ENCODE measurements at places on chromosomes 1 and 21.

DNA sequence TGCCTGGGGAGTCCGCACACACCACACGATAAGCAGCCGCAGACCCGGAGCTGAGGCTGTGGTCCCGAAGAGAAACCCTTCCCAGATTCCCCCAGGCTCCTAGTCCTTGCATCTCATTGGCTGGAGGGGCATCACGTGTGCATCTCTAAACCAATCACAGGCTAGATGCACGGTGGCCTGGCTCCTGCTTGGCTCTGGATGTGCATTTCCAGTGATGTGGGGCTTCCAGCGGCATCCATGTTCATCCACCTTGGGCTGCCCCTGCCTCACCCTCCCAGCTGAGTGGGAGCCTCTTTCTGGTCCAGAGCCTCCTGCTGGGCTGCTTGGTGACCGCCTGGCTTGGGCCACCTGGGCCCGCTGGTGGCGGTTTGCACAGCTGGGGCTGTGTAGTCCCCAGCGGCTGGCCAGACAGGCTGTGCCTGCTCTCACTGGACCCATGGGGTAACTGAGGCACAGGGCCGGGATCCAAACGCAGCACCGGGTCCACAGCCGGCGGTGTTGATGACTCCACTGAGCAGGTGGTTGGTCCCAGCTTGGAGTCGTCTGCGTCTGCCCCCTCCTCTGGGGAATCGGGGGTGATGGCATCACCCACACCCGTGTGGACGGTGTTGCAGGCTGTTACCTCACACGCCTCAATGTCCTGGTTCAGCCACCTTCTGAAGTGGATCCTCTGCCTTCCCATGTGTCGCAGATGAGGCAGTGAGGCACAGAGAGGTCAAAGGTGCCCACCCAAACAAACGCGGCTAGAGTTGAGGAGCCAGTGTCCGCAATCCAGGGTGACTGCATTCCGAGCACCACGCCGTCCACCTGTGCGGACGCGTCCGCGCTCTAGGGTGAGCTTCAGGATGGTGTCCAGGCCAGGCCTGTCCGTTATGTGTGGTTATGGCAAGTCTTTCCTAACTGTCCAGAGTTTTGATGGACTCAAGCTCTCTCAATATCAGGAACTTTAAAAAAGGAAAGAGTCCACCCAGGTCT lies 41.3 kb downstream of the COL6A1 start:
- no peak for DNase-seq

DNA sequence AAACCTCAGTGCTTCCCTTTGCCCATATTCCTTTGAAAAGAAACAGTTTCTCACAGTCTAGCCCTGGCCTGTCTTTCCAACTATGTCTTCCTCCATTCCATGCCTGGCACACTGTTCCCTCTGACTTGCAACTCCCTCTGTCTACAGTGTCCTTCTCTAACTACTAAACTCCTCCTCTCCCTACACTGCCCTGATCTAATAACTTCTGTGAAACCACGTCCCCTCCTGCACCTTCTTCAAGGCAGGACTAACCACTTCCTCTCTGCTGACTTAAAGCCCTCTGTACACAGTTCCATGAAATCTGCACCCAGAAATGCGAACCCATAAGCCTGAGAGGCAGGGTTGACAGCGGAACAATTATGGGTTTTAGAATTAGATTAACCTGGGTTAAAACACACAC lies 62.2 kb upstream of the ATP1B1 start:
- DNase-seq = no peak

- no peak for DNase-seq
Observed at GRCh38 chr1:245684166-245684565, 529.4 kb downstream of the KIF26B start.

DNA sequence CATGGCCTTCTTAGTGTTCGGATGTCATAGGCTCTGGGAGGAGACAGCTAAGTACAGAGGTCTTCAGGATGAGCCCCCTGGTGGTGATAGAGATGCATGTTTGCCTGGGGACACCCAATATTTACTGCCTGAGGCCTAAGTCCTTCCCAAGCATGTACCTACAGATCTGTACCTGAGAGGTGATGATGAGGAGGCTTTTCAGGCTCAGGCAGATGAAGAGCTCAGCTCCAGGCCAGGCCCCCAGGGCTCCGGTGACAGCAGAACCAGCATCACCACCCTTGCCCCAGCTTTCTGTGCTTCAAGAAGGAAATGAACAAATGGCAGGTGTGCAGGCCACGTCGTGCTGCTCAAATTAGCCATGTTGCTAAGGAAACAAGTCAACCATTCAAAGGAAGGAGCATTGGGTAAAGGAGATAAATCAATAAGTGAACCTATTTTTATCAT lies 21.1 kb downstream of the CACNA1E start:
- DNase-seq = no peak

DNA sequence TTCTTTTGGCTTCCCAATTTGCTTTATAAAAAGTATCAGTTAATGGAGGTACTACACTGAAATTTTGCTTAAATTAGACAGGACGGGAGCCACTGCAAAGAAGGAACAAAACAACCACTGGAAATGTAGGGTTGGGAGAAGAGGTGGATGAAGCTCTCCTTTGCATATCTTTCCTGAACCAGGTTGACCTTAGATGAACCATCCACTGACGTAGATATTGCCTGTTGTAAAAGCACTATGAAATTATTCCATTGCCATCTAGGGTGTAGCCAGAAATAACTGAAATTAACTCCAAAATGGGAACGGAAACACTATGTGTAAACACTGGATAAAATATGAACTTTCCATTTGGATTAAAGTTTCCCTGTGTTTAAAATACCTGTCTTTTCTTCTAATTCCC lies 1.2 kb upstream of the ABL2 start:
- no peak for DNase-seq

DNA sequence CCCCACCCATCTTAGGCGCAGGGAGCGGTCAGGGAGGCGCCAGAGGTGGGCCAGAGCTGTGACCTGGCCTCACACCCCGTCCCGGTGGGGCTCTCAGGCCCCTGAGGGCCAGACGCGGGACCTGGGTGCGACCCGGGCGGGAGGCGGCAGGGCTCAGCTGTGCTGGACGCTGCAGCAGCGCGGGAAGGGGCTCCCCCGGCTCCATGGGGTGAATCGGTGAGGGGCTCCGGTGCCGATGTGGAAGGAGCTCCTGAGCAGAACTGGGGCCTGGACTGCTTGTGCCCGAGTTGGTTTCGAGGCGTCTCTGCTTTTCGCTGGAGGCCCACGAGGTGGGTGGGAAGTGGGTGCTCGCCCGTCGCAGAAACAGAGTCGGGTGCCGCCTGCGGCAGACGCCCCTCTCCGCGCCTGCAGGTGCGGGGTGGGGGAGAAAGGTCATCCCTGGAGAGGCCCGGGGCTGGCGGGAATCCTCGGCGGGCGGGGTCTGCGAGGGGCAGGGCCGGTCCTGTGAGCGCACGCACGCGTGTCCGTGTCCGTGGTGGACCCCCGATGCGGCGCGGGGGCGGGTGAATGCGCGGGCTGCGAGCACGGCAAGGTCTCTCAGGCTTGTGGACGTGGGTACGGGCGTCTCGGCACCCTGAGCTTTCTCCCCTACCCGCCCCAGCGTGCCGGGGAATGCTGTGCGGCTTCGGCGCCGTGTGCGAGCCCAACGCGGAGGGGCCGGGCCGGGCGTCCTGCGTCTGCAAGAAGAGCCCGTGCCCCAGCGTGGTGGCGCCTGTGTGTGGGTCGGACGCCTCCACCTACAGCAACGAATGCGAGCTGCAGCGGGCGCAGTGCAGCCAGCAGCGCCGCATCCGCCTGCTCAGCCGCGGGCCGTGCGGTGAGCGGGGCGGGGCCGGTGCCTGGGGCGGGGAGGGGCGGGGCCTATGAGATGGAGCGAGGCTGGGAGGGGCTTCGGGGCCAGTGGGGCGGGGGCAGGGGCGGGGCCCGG lies 20.4 kb downstream of the AGRN start:
- peak; percentile 82 for DNase-seq

- no peak for DNase-seq
Observed at GRCh38 chr1:153798468-153798780, 23.2 kb downstream of the SLC27A3 start.

DNA sequence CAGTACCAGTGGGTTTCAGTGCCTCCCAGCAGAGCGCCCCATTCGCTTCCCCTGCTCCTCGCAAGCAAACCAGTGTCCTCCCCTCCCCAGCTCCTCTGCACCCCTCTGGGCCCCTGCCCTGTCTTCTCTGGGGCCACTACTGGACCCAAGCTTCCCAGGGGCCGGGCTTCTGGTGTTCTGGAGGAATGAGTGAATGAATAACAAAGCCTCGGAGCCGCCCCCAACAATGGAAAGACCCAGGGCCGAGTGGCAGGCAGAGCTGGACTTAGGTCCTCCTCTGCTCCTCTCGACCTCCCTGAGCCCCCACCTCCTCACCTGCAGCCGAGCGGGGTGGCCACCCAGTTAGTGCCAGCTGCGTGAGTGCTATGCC lies 37.6 kb downstream of the MATN1 start:
- DNase-seq = no peak

GRCh38 chr1:158008630-158009029 lies 15.2 kb downstream of the KIRREL1 start:
- no peak for DNase-seq

- no peak for DNase-seq
Observed at GRCh38 chr1:225868631-225869330, 13.4 kb downstream of the TMEM63A start.

- no peak for DNase-seq
Observed at GRCh38 chr1:167244244-167244643, 23.6 kb downstream of the POU2F1 start.

GRCh38 chr21:25457411-25457810 lies 149.9 kb downstream of the MRPL39 start:
- DNase-seq = peak; percentile 85

DNA sequence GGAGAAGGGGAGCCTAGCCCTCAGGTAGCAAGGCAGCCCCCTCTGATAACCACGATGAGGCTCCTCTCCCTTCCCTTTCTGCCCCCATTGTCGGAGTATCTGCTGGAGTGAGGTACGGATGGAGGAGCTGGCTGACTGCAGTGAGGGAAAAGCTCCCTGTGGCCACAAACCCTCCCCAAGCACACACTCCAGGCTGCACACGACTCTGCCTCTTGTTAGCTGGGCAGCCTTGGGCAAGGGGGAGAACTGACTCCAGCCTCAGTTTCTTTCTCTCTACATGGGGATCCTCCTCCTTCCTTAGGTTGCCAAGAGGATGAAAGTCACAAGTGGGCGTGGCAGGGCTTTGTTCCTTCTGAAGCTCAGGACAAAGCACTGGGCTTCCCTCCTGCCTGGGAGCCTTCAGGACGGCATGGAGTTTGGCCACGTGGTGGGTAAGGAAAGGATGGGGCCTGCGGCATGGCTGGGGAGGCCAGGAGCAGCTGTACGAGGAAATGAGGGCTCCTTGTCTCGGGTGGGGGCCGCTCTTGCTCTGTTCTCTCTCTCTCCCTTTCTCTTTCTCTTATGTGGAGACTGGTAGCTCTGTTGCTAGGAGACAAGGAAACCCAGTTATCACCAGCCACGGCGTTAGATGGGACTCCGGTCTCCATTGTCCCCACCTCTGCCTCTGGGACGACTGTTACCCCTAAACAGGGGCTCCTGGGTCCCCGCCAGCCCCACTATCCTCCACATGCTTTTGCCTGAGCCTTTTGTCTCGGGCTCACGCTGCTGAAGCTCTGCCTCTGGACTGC lies 39.7 kb downstream of the LRP8 start:
- DNase-seq = no peak

GRCh38 chr1:55337801-55338447 lies 122.8 kb upstream of the USP24 start:
- DNase-seq = peak; percentile 70

DNA sequence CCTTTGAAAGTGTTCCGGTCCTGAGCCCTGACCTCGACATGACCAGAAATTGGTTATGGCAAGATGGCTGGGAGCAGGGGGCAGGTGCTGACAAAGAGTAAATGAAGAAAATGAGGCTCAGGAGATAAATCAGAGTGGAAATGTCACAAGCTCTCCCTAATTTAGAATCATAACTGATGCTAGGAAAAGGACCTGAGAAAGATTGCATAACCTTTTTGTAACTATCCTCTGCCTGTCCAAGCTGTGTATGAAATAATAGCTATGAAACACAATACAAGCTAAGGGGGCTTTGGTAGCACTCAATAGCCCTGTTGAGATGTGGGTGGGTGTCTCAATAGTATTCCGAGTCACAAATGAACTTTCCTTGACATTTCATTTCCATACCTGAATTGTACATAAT lies 12.9 kb upstream of the NOS1AP start:
- DNase-seq = no peak

- DNase-seq = no peak
Observed at GRCh38 chr21:45559216-45560105, 17.2 kb upstream of the SLC19A1 start.

DNA sequence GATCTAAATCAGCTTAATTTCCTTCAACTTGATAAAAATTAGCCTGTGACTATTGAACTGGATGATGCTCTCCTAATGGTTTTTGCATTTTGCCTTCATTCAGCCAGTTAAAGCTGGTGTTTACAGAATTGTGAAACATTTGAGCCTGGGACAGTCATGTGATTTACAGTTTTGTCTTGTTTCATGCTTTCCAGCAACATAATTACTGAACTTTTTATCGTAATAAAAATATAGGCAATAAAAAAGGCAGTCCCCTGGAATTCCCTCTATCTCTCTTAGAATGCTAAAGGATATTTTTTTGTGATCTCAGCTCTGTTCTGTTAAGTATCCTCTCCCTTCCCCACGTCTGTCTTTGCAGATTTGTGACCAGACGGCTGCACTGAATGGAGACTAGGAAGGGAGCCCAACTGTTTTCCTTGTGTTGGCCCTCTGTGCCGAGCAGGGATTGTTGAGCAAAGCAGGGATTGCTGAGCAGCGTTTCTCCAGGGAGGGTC lies 70.3 kb upstream of the RGL1 start:
- DNase-seq = no peak

DNA sequence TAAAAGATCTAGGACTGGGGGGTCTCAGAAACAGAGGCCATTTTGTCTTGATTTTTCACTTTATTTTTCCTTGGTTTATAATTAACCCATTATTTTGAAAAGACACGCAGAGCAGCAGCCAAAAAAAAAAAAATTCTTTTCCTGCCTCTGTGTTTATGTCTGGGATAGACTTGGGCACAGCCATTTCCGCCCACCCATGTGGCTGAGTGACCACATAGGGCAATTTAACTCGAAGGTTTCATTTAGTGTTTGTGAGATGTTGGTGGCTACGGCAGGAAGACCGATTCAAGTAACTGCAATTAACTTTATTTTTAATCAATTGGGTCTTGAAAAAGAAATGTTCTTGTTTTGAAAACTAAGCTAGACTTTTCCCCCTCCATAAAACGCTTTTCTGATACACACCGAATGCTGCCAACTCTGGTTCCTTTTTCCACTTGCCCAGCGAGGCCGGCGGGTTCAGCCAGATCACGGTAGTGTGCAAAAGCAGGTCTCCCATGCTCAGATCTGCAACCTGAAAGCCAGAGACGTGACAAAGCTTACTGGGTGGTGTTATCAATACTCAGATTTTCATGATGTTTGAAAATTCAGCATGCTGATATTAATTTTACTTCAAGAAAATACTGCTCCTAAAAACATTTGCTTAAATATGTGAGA lies 97.4 kb upstream of the KRTAP19-8 start:
- no peak for DNase-seq

- no peak for DNase-seq
Observed at GRCh38 chr1:58718435-58718834, 18.6 kb upstream of the MYSM1 start.

- DNase-seq = no peak
Observed at GRCh38 chr1:2186901-2187300, 7.7 kb downstream of the FAAP20 start.

All from astrocyte of the spinal cord (primary cell).